ENCODE measurements at places on chromosomes 2 and 18.

- DNase-seq = no peak
Measured at GRCh38 chr18:59802031-59802430, 97.8 kb upstream of the PMAIP1 start.

DNA sequence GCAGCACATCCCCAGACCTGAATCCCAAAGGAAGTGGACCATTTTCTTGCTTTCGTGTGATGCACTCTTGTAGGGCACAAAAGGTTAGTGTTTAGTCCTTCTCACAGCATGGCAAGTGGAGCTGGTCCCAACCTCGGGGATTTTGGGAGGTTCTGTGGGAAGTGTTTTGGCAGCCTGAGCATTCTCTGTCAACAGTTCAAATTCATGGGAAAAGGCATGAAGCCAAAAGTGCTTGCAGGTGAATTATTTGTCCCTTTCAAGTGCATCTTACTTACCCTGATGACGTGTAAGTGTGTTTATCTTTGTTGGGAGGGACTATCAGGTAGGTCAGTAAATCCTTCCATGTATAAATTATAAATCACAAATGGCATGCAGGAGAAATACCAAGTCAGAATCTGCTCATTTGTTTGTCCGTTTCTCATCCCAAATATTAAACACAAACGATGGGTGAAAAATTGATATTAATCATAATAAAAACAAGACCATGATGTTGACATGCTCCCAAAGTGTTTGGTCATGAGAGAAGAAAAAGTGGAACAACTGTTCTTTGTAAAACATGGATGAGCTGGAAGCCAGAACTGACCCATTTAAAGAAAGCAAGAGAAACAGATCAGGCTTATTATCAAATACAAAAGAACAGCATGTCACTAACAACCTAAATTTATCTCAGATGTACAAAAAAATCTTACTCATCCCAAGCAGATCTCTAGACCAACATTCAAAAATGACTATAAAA lies 57.6 kb downstream of the EPHA4 start:
- DNase-seq = no peak

- DNase-seq = no peak
Measured at GRCh38 chr2:46574457-46575355, 95.3 kb downstream of the TMEM247 start.

- DNase-seq = no peak
Measured at GRCh38 chr18:8951491-8951890, 151.0 kb upstream of the NDUFV2 start.

DNA sequence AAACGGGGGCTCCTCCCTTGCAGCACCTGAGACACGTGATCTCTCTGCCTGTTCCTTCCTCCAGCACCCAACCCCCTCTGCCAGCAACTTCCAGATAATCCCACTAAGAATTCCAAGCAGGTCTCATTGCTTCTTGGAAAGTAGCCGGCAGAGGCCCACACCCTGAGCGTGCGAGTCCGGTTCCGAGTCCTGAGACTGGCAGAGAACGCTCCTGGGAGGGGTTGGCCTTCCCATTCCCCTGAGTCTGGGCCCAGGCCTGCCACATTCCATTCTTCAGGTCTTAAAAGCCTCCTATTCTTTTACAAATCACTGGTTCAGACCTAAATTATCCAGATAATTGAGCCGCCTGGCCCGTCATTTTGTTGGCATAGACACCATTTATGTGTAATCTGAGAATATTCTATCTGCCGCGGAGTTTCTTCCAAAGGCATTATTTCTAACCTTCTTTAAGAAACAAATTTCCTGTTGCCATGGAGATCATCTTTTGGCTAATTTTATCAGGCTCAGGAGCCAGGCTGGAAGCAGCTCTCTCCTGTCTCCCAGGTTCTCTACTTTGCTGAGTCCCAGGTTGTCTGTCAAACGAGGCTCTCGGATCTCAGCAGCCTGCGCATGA lies 165.4 kb downstream of the MYCN start:
- no peak for DNase-seq

DNA sequence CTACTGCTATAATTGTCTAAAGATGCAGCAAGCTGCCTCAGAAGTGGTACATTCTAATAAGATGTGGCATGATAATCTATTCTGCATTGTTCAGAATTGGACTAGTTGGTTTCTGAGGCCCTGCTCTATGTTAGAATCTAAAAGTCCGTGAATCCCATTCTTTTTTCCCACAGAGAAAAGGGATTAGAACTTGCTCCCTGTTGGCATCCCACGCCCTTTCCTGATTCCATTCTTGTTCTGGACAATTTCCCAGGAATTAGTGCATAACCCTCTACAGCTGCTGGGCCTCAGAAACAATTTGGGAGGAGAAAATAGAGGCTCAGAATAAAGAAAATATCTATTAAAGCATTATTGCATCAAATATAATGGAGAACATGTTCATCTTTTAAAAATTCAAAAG lies 282.7 kb downstream of the NRXN1 start:
- no peak for DNase-seq

DNA sequence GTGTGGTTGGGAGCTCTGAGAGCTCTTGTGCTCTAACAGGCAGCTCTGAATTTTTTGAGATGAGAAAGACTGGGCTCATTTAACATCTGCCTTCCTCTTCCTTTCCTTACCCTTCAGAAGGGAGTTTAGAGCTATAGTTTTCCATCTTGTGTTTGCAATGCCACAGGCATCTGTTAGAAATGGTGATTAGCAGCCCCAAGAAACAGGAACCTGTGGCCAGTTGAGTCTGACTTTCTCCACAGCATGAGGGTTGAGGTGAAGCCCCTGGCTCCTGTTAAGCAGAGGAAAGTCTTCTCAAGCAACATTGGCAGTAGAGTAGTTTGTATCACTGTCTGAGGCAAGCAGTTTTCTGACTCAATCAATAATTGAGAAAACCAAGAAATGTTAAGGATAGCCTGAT lies 577.4 kb downstream of the ZEB2 start:
- DNase-seq = no peak

DNA sequence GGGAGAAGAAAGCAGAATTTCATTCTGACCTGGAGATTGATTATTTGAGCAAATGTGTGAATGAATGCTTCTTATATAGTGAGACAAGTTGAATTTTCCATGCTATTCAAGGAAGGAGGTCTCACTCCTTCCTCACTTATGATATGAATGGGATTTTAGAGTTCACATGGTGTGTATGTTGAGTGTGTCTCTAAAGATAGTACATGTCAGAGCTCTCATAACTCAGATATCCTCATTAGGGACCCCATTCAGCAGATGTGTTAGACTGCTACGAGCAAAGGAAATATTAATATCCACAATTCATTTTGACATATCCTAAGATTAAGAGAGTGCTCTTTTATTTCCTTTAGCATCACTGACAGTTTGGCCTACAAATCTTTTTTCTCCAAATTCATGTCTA lies 368.5 kb downstream of the ARHGAP15 start:
- no peak for DNase-seq

Data from GM04503 (cell line).